ENCODE measurements at places on chromosomes 2 and 18. TPM values are rescaled to one million over a fixed set of nuclear protein-coding genes. Genes with fewer than 3 reads are reported as not detected.
A peak's percentile ranks its signal among the peaks of the same experiment; 100 is the strongest.

DNA sequence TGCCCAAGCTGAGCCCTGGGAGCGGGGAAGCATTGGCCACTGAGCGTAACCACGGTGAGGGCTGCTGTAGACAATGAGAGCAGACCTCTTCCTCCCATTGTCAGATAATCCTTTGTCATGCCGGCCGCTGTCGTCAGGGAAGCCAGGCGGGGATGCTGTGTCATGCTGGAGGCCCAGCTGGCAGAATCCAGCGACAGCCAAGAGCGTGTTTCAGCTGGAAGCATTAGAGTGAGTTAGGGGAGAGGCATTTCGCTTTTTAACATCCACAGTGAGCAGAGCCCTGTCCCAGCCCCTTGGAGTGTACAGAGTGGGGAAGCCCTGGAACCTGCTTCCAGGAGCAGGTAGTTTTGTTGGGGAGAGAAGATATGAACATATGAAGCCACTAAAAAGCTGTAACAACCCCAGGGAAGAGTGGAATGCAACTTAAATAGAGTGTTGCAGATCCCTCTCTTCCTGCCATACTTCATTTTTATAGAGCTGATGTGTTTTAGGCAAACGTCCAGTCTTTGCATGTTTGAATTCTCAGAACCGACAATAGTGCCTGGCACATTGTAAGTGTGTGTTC is 7.0 kb downstream of the CTIF start:
- DNase-seq = peak; percentile 87

The SLC4A5 gene
- 3.6 TPM for total RNA-seq

DNA sequence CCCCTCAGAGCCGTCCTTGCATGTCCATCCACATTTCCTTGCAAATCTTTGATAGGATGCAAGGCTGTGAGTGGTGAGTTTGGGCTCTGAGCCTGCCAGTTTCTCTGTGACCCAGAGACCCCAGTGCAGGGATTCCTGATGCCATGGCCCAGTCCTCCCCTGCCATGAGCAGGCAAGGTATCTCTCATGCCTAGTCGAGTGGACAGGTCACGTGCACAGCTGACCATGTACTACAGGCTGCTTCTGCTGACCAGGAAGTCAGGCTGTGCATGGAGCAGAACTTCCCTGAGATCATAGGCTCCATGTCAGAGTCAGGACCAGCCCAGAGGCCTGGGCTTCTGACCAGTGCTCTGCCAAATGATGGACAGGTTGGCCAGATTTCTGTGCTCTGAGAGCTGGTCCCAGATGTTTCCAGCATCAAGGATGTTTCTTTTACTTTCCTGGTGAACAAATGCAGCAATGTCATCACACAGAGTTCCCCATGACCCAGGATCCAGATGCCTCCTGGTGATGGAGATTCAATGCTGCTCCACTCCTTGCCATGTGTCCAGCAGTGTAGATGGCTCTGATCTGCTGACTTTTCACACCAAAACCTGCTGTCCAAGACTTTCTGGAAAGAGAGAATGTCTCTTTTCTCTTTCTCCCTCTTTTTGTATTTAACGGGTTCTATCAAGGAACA is 321.6 kb upstream of the HS6ST1 start:
- peak; percentile 58 for DNase-seq

The TANC1 gene
- 55.6 TPM for total RNA-seq

DNA sequence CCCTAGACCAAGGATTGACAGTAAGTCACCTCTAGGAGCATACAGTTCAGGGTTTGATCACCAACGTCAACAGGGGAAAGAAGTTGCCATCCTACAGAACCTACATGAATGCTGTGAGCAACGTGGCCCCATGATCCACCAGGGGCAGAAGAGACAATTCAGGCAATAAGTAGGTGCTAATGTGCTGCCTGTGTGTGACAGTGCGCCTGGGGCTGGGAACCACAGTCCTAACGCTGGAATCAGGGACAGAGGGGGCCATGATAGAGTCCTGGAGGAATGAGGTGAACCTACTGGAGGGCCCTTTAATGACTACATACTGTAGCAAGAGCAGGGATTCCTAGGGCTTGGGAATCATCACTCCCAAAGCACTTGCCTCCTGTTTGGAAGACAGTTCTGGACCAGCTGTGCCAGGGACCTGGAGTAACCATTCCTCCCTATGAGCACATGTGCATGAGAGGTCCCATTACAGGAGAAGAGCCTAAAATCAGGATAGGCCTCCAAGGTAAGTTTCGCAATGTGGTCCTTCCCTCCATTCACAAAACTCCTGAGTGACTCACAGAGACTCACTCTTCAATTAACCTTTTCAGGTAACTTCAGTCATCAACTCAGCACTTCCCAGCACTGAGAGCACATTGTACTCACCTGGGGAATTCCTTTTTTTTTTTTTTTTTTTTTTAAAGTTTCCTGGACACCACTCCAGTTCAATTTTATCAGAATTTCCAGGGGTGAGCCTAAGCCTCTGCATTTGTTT is 214.0 kb downstream of the TMEM163 start:
- peak; percentile 35 for DNase-seq
